ENCODE measurements at places on chromosomes 7 and 10.

GRCh38 chr10:123870260-123870659 lies 21.3 kb downstream of the CPXM2 start:
- DNase-seq, result no peak

DNA sequence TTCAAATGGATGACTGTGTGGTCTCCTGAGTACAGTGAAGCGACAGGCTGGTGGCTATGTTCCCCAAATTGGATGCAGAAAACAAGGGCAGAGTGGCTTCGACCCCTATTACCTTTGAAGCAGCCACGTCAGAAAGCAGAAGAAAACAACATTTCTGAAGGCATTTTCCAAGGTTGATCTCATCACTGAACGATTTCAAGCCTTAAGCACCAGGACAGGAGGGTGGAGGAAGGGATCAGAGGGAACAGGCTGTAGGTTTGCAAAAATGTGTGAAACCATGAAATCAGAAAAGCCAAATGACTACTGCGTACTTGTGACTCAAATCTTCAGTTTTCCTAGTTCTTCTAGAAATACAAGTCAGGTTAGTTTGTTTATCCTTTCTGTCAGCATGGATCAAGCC lies 181.0 kb upstream of the TMEM106B start:
- DNase-seq, result peak; percentile 8

DNA sequence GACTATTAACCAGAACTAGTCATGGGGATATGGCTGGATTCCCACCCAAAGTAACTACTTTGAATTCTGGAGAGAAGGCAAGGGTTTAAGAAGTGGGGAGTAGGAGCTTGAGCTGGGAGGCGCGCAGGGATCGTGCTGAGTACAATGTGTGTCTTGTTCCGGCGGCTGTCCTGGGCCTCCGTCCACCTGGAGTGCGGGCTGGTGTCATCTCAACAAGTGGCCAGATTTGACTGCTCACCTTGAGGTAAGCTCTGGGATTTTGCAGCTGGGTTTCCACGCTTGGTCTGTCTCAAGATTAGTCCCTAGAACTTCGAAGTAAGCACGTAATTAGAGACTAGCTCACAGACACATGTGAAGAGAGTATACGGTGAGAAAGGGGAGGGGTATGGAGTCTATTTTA lies 49.4 kb downstream of the GLRX3 start:
- no peak for DNase-seq

DNA sequence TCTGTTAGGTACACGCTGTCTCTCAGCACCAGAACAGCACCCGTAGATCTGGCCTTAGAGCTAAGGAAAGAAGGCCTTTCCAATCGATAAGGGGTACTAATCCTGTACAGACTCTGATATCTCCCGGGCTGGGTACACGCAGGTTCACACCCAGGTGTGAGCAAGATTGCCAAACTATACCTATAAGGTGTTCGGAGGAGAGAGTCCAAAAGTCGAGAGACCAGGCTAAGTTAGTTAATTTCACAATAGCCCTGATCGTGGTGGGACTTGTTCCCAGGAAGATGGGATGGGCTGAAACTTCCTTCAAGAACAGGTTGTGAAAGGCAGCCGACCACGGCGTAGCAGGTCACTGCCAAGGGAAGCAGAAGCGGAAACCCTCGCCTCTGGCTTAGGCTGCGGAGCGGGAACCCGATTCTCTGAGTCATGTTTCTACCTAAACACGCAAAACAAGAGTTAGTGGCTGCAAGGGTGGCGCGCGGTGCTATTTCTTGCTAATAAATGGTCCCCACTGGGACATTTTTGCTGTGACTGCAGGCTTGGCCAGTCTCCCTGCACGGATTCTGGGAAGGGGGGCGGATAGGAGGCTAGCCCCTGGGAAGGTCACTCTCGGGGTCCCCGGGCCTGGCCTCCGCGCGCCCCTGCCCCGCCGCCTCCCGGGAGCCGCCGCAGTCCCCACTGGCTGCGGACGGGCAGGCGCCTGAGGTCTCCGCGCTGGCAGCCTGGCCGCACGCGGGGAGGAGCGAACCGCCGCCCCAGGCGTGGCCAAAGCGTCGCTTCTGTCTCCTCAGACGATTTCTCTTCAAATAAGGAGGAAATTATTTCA lies 75.4 kb upstream of the PDSS1 start:
- peak; percentile 39 for DNase-seq

DNA sequence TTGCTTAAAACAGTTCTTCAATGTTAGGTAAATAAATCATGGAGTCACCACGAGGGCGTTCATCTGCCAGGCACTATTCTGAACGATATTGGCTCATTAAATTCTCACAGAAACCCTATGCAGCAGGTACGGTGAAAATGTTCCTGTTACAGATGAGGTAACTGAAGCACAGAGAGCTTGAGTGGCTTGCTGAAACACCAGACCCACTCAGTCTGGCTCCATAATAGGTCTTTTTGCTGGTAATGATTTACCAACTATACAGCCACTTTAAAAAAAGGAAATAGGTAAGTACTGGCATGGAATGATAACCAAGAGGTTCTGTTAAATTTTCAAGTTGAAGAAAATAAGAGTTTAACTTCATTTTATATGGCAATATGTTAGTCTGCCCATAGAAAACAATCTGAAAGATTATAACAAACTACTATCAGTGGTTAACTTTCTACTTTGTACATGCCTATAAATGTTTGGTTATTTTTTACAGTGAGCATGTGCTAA lies 1.3 kb upstream of the TM9SF3 start:
- DNase-seq, result no peak

All from AG08396 (cell line).